ENCODE measurements at places on chromosomes 4 and X.

- DNase-seq: no peak
These were observed 102.1 kb upstream of the RASGEF1B start for GRCh38 chr4:81573840-81574239.

DNA sequence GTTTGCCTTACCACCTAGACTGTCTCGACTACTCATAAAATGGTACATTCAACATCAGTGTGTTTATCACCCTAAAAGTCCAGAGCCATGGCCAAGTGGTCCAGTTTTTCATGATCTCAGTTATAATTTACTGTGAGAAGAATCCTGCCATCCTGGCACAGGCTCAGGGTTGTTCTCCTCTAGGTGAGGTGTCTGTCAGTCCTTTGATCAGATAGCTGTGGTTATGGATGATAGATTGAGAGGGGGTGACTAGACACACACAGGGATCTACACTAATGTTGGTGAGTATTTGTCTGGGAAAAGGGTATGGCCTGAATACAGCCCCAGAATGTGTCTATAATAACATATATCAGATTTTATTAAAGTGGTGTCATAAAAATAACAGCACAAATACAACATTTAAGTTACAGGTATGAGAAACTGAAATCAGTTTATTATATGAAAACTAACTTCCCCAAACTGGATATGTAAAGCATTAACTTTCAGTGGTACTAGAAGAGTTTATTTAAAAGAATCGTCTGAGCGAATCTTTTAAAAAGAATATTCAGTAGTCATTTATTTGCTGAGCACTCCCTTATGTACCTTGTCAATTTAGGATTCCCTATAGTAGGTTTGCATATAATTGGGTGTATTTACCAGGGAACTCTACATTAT, 93.3 kb downstream of the STIM2 start:
- no peak for DNase-seq

DNA sequence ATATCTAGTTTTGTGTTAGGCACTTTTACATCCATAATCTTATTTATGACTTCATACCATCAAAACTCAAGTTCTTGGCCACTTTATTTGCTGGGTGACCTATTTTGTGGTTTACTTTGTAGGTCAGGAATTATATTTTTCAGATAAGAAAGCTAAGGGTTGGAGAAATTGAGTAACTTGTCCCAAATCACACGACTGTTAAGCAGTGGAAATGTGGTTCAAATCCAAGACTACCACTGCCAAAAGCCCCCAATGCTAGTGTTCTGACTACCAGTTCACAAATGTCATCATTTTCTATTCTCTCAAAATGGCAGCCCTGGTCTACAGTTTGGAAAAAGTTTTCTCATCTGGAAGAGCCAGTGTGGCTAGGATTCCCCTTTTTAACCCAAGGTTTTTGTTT, 74.6 kb downstream of the OPHN1 start:
- DNase-seq: no peak

DNA sequence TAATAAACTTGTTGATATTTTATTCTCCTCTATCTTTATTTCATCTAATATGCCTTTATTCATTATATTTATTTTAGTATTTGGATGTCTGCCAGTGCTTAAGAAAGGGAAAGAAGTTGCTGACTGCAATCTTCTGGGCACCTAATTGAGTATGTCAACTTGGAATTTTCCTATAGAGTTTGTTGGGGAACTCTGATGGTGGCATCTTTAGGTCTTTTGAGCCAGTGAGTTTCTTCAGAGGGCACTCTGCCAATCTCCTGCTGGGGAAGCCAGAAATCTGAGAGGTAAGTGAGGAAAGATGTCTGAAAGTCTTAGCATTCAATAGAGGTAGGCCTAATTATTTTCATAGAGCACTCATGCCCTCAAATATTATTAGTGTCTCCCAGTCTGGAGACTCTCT, 475.0 kb downstream of the GABRG1 start:
- no peak for DNase-seq

GRCh38 chr4:650951-651883, 22.9 kb downstream of the ATP5ME start:
- DNase-seq: no peak
